ENCODE measurements at places on chromosomes 3 and 15. TPM values are rescaled to one million over a fixed set of nuclear protein-coding genes. Genes with fewer than 3 reads are reported as not detected.

The GOLGA6L7 gene
- not detected for total RNA-seq

The SERPINI2 gene
- total RNA-seq = not detected

The SACM1L gene
- 15.0 TPM for total RNA-seq

The SLC6A1 gene
- total RNA-seq = not detected

The IL17RB gene
- total RNA-seq = not detected

The ANKUB1 gene
- total RNA-seq = not detected

The FAM81A gene
- 0.50 TPM for total RNA-seq

The FILIP1L gene
- 12.6 TPM for total RNA-seq

The PPP1R2 gene
- 45.2 TPM for total RNA-seq

The DENND6A gene
- total RNA-seq = 8.2 TPM

The SLC22A13 gene
- not detected for total RNA-seq

The ATP2B2 gene
- total RNA-seq = not detected
